ENCODE measurements at places on chromosomes 7 and 10. TPM values are rescaled to one million over a fixed set of nuclear protein-coding genes. Genes with fewer than 3 reads are reported as not detected.

The ZNF487 gene
- 9.3 TPM for total RNA-seq

- no peak for DNase-seq
These were observed 776.4 kb downstream of the TYW1 start for GRCh38 chr7:67773081-67773480.

DNA sequence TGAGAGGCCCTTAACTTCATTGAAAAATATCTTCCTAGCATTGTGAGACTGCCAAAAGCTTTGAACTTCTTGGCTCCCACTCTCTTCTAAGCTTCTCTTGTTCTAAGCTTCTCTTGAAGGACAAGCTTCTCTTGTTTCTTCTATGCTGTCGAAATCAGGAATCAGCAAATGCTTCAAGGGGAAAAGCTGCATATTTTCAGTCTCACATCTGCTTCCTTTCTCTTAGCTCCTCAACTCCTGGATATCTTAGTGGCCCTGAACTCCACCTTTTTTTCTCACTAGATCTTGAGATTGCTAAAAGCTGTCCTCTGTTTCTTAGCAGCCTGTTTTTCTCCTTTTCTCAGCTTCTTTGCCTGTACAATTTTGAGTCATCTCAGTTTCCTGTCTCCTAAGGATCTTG, 73.0 kb downstream of the NEUROD6 start:
- no peak for DNase-seq

GRCh38 chr7:36875794-36876193, 151.5 kb upstream of the AOAH start:
- DNase-seq, result no peak

The FGFBP3 gene
- 2.4 TPM for total RNA-seq

GRCh38 chr10:118865998-118866693, 111.4 kb upstream of the CACUL1 start:
- peak; percentile 55 for DNase-seq

The CYP2C18 gene
- 18.5 TPM for total RNA-seq

DNA sequence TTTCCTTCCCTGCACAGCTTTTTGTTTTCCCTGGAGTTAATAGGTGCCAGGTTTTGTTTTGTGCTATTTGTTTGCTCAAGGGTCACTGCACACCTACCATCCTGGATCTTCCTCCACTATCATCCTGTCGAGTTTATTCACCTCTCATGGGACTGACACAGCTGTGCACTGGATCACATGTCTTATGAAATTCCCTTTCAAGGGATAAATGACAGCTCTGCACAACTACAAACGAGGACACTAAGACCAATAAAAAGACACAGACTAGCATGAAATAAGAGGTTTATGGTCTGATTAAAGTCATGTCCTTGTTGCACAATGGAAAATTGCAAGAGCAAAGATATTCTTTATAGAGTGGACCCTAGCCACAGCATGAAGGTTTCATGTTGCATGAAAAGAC, 76.7 kb upstream of the SFMBT2 start:
- DNase-seq, result no peak

- no peak for DNase-seq
These were observed 49.2 kb downstream of the CHST3 start for GRCh38 chr10:72013202-72013945.

DNA sequence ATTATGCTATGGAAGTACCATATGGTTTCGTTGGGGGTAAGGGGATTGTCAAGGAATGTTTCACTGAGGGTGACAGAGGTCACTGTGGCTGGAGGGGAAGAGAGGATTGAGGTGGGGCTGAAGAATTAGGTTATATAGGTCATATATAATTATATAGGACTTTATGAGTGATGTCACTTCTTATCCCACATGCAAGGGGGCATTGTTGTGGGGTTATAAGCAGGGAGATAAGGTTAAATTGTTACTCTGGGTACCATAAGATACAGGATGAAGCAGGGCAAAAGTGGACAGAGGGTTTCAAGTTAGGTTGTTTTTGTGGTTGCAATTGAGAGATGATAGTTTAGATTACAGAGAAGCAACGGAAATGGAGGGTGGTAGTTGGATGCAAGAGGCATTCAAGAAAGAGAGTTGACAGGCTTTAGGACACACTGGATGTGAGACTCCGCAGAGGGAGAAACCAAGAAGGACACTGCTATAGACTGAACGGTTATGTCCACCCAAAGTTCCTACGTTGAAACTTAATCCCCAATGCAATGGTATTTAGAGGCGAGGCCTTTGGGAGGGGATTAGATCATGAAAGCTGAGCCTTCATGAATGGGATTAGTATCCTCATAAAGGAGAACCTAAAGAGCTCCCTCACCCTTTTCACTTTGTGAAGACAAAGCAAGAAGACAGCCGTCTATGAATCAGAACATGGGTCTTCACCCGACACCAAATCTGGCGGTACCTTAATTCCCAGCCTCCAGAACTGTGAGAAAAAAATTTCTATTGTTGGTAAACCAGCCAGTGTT, 7.0 kb upstream of the PRR15 start:
- DNase-seq, result no peak

DNA sequence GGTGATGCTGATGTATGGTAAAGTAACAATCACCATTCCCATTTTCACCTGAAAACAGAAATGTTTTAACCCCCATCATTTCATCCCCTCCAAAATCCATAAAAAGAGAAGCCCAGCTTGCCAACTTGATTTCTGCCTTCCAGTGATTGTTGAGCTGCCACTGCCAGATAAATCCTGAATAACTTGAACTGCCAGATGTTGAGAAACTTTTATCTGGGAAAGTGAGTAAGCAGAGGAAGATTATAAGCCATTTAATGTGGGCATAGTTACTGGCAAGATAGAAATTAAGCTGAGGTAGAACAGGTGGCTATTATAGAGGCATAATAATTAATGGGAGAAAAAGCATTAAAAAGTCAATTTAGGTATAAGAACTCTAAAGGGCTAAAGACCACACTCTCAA, 534.1 kb downstream of the ANKRD7 start:
- no peak for DNase-seq

GRCh38 chr7:54672519-54672918, 86.5 kb downstream of the SEC61G start:
- no peak for DNase-seq

The BTBD16 gene
- 0.47 TPM for total RNA-seq

The HBP1 gene
- total RNA-seq, result 100 TPM

DNA sequence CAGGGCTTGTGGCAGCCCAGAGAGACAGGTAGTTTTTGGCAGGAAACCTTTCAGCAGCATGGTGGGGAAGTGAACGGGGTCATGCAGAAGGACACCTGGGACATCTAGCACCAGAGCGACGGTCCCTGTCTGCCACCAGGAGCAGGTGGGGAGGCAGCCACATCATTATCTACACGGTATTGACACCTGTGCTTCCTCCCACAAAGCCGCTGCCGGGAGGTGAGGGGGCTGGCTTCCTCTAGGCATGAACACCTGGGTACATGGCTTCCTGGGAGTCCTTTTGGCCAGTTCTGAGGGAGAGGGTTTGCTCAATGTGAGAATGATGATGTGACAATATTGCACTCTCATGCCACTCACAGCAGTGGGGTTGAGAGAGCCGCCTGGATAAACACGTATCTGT, 275.2 kb downstream of the ACTR3B start:
- no peak for DNase-seq

GRCh38 chr10:110784198-110784597, 87.5 kb upstream of the PDCD4 start:
- DNase-seq, result no peak

The BAIAP2L1 gene
- total RNA-seq, result 32.0 TPM

DNA sequence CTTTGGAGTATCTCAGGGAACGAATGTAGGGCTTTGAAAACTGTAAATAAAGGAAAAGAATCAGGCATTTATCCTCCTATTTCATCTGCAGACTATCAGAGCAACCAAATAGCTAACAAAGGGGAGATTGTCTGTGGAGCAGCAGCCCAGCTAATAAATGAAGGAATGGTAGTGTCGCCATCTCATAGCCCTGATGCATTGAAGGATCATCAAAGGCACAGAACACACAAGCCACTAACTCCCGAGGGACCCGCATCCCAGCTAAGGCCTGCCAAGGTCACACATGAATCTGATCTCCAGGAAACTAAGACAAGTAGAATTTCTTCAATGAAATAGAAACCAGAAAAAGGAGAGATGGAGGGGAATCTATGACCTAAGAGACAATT, 38.2 kb downstream of the CALML5 start:
- DNase-seq, result no peak

DNA sequence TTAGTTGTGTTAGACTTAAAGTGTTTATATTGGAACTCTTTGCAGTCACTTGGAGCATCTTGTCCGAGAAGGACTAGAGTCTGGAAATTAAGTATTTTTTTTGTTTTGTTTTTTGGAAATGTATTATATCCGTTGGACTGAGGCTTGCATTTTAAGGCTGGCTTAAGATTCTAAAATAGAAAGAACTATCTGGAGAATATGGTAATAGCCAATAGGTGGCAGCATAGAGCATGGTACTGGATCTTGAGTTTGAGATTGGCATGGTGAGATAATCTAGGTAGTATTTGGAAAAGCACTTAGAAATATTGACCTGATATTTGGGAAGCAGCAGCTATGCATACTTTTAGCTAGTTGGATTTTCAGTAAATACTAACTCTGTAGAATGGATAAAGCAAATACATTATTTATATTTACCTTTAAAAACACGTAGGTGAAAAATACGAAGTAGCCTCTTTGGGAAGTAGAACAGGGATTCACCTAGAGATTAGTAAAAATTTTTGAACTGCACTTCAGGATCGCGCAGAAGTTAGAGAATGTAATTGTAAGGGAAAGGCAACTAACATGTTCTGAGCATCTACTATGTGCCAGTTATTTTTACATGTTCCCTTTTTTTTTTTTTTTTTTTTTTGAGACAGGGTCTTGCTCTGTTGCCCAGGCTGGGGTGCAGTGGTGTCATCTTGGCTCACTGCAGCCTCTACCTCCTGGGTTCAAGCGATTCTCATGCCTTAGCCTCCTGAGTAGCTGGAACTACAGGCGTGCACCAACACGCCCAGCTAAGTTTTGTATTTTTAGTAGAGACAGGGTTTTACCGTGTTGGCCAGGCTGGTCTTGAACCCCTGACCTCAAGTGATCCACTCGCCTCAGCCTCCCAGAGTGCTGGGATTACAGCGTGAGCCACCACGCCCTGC, 78.6 kb downstream of the LCOR start:
- DNase-seq, result peak; percentile 43

GRCh38 chr10:130362308-130362761, 226.1 kb downstream of the GLRX3 start:
- peak; percentile 80 for DNase-seq

DNA sequence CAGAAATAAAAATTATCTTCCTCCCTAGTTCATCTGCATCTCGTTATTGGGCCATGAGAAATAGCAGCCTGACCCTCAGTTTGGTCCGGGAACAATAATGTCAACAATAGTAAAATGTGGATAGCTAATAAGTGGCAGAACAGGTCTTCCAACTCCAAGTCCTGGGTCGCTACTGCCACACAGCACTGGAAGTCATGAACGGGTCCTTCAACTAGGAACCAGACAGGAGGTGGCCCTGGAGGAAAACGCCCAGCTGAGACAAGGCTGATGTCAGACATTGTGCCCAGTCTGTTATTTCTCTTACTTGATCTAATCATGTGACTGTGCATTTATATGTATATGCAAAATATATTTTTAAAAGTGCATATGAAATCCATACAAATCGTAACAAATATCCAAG, 51.8 kb downstream of the PYROXD2 start:
- DNase-seq, result no peak

DNA sequence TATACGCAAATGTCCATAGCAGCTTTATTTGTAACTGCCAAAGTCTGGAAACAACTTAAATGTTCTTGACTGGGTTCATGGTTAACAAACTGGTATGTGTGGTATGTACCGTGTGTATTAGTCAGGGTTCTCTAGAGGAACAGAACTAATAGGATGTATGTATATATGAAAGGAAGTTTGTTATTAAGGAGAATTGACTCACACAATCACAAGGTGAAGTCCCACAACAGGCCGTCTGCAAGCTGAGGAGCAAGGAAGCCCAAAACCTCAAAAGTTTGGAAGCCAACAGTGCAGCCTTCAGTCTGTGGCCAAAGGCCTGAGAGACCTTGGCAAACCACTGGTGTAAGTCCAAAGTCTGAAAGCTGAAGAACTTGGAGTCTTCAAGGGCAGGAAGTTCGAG, 66.8 kb downstream of the TMEM168 start:
- DNase-seq, result no peak

DNA sequence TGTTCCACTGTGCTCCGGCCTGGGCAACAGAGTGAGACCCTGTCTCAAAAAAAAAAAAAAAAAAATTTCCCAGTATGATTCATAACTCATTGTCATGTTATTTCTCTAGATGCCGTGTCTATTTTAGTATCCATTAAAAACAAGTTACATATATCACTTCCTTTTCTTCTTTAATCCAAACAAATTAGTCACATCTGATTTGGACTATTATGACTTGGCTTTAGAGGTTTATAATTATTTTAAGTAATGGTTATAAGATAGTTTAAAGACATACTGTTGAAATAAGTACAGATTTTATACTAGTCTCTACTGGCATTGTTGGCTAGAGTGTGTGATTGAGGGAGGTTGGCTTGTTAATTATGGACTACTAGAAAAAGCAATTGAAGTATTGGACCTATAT, 53.3 kb downstream of the ZMYND11 start:
- no peak for DNase-seq

GRCh38 chr10:5890452-5890915, 441 bp downstream of the FBH1 start:
- peak; percentile 48 for DNase-seq
